Activated T-helper 2 cell treated with anti-CD3 and anti-CD28 coated beads, Interferon-gamma antibody, Interleukin-2, Interleukin-4, amounts not matched to agents 10 μg/mL and 5 μg/mL and 100 μg/mL, durations not matched to agents 14 hours and 24 hours and 36 hours (primary cell): ENCODE measurements at places on chromosomes 12 and 14. TPM values are rescaled to one million over a fixed set of nuclear protein-coding genes. Genes with fewer than 3 reads are reported as not detected.

DNA sequence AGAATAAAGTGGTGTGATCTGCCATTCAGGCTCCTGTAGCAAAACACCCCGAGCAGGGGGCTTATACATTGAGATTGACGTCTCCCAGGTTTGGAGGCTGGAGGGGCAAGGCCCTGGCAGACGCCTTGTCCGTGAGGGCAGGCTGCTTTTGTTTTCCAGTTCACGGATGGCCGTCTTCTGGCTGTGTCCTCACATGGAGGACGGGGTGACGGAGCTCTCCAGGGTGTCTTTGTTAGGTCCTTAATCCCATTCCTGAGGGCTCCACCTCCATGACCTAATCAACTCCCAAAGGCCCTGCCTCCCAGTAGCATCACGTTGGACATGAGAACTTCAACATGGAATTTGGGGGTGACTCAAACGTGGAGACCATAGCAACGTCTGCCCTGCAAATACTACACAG, 147.7 kb downstream of the KIF26A start:
- H3K36me3 ChIP-seq = no peaks in the 10 kb centered on the region
- DNase-seq = no peak
- H3K4me3 ChIP-seq = no peak overlapping the region

GRCh38 chr12:94498073-94498472, 38.4 kb upstream of the CEP83 start:
- H3K27me3 ChIP-seq = no peaks in the 10 kb centered on the region
- H3K36me3 ChIP-seq = no peaks in the 10 kb centered on the region
- H3K4me1 ChIP-seq = peaks cover 3% of the 10 kb centered on the region
- DNase-seq = no peak
- H3K27ac ChIP-seq = no peak overlapping the region

GRCh38 chr12:116537101-116537904, 21.9 kb upstream of the MAP1LC3B2 start:
- H3K36me3 ChIP-seq = no peaks in the 10 kb centered on the region
- peaks cover 45% of the 10 kb centered on the region for H3K4me1 ChIP-seq
- peak overlapping the region; percentile 1 for H3K4me3 ChIP-seq
- no peaks in the 10 kb centered on the region for H3K27me3 ChIP-seq
- peak overlapping the region; percentile 71 for H3K27ac ChIP-seq

The KRT2 gene
- total RNA-seq = not detected in 2 replicates

The HSP90AA1 gene
- 995 and 1,017 TPM in 2 replicates for total RNA-seq

DNA sequence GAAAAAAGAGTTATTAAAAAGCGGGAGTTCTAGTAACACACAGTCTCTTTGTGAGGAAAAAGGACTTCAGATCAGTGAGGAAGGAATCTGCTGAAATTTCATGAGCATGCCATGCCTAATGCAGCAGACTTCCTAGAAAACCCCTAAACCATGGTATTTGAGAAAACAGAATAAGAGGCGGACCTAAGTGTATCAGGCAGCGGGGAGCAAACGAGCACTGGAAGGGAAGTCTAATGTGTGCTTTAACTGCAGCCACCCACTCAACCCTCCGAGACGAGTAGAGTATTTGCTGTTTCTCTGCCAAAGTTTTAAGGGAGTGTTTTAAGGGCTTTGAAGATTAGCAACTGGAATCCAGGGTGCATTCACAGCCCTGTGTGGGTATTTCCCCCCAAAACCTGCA, 36.5 kb downstream of the ACADS start:
- peaks cover 2% of the 10 kb centered on the region for H3K4me1 ChIP-seq
- no peak overlapping the region for H3K4me3 ChIP-seq
- no peaks in the 10 kb centered on the region for H3K27me3 ChIP-seq
- no peak overlapping the region for H3K27ac ChIP-seq
- peaks cover 35% of the 10 kb centered on the region for H3K36me3 ChIP-seq

DNA sequence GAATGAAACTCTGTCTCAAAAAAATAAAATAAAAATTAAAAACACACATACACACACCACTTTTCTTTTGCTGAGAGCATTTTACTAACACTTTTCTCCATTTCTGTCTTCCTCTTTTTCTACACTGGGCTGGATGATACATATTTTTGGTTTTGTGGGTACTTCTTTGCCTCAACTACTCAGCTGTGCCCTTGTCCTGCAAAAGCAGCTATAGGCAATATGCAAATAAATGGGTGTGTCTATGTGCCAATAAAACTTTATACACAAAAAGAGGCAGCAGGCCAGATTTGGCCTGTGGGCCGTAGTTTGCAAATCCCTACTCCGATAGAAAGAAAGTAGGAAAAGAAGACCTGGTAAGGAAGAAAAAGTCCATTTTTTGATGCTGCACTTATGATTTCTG, 6.5 kb downstream of the CLMN start:
- no peaks in the 10 kb centered on the region for H3K36me3 ChIP-seq
- no peak for DNase-seq
- peaks cover 23% of the 10 kb centered on the region for H3K27me3 ChIP-seq
- no peak overlapping the region for H3K27ac ChIP-seq

The TAS2R13 gene
- 0.74 and 0.84 TPM in 2 replicates for total RNA-seq

DNA sequence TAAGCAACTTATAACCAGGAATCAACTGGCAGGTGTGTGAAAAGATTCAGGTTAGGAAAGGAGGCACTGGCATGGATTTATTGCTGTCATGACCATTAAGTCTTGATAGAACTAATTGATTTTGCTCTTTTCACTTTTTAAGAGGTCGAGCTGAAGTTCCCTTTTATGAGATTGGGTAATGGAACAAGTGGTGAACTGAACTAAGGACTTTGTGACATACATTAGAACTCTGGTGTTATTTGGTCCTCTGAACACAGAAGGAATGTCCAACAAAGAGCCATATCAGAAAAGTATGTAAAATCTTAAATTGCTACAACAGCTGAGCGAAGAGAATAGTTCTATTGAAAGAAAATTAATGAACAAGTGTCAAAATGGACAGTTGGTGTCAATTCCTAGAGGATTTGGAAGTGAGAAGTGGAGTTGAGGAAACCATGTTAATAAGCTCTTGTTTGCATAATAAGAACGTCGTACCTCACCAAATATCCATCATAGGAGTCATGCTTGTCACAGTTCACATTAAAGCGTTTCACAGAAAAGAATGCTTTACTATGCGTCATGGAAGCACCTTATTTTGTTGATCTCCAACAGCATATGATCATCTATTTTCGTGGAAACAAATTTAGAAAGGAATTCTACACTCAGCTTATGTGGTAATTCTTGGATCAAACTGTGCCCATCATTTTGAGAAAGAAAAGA, 8.4 kb upstream of the MYF6 start:
- DNase-seq = no peak
- no peak overlapping the region for H3K4me3 ChIP-seq
- peaks cover 5% of the 10 kb centered on the region for H3K4me1 ChIP-seq
- H3K27me3 ChIP-seq = no peaks in the 10 kb centered on the region
- no peaks in the 10 kb centered on the region for H3K36me3 ChIP-seq
- H3K27ac ChIP-seq = no peak overlapping the region

The LHX5 gene
- not detected in 2 replicates for total RNA-seq

The ARHGEF40 gene
- total RNA-seq = 0.05 and 0.16 TPM in 2 replicates

The SMIM41 gene
- total RNA-seq = 0.14 and 0.16 TPM in 2 replicates

The AICDA gene
- total RNA-seq = not detected in 2 replicates

DNA sequence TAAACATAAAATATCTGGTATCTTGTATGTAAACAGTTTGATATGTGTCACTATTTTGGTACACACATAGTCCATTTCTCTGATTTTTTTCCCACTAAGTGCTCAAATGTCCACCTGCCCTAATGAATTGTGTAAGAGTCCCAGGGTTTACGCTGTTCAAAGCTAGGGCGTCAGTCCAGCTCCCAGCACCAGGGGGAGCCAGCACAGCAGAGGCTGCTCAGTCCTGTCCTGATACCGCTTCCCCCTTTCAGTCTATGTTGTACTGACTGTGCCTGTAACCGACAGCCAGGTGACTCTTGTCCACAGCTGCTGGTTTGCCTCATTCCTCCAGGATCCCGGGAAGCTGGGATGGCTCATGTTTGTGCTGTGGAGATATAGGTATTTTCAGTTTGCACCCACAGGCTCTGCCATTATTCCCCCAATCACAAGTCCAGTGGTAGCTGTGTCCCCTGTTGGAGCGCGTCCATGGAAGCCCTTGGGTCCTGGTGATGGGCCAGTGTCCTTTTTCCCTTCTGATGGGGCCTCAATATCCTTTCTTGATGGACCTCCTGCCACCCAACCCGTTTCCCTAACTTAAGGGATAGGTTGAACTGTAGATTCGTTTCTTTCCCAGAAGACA, 242.0 kb downstream of the NEDD1 start:
- H3K4me3 ChIP-seq = no peak overlapping the region
- peaks cover 2% of the 10 kb centered on the region for H3K27me3 ChIP-seq
- no peak overlapping the region for H3K27ac ChIP-seq
- peak; percentile 29 for DNase-seq

The AQP6 gene
- not detected in 2 replicates for total RNA-seq

The PDZRN4 gene
- not detected in 2 replicates for total RNA-seq

DNA sequence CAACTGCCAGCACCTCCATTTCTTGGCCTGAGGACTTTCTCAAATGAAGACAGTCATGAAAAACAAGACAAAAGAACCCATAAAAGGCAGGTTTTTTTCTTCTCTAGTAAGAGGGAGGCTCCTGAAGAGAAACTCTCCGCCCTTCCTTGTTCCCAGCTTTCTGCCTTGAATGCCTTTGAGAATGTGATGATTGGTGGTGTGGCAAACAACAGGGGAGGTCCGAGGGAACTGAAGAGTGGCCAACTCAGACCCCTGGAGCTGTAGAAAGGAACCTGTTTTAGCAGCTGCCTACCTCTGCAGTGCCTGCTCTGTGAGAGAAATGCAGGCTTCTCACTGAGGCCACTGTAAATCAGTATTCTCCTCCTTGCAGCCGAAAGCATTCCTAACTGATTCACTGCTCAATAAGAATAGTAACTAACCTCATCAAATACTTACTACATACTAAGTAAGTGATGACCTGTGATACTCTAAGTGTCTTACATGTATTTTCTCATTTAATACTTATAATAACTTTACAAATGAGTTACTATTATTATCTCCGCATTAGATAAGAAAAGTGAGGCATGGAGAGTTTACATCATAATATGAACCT, 16.7 kb upstream of the ERC1 start:
- H3K27me3 ChIP-seq = peaks cover 4% of the 10 kb centered on the region
- no peak overlapping the region for H3K4me3 ChIP-seq
- no peak for DNase-seq
- no peak overlapping the region for H3K27ac ChIP-seq
- H3K36me3 ChIP-seq = no peaks in the 10 kb centered on the region

GRCh38 chr12:25262389-25263074, 11.8 kb upstream of the KRAS start:
- H3K4me3 ChIP-seq = no peak overlapping the region
- H3K4me1 ChIP-seq = no peaks in the 10 kb centered on the region
- no peak for DNase-seq

DNA sequence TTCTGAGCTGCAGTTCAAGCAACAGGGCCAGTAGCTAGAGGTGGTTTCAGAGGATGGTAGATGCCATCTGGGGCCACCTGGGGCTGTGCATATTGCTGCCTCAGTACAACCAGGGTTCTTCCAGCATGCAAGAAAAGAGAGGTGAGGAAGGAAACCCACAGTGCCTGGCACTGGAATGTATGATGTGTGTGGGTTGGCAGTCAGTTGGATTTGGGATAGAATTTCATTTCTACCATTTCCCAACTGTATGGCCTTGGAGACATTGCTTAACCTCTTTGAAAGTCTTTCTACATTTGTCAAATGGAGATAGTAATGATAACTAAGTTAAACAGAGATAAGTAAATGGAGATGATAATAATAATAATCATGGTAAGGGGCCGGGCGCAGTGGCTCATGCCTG, 10.2 kb upstream of the LRRC10 start:
- no peaks in the 10 kb centered on the region for H3K36me3 ChIP-seq
- no peaks in the 10 kb centered on the region for H3K4me1 ChIP-seq
- H3K27me3 ChIP-seq = peaks cover 3% of the 10 kb centered on the region
- H3K4me3 ChIP-seq = no peak overlapping the region
- DNase-seq = no peak
- no peak overlapping the region for H3K27ac ChIP-seq

The LTBP2 gene
- 0.07 and 0.23 TPM in 2 replicates for total RNA-seq

- DNase-seq = no peak
- H3K27ac ChIP-seq = peak overlapping the region; percentile 98
- peaks cover 71% of the 10 kb centered on the region for H3K36me3 ChIP-seq
These were observed 10.2 kb downstream of the ARHGDIB start for GRCh38 chr12:14950982-14951746.
